ENCODE measurements at places on chromosomes 7 and 10.

DNA sequence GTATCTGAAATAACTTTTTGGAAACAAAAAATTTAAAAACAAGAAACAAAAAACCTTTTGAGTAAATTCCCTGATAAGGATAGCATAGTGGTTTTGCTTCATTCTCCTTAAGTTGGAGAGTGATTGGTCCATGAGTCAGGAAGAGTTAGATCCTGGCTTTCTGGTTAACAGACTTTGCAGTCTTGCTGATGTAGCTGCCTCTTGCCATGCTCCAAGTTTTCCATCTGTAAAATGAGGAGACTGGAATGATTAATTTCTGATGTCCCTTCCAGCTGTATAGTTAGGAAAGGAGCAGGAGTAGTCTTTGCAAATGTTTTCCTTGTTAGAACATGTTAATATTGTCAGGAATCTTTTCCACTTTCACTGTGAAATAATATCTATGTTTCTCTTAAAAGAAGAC, 266.6 kb downstream of the DNAJB9 start:
- DNase-seq, result no peak

DNA sequence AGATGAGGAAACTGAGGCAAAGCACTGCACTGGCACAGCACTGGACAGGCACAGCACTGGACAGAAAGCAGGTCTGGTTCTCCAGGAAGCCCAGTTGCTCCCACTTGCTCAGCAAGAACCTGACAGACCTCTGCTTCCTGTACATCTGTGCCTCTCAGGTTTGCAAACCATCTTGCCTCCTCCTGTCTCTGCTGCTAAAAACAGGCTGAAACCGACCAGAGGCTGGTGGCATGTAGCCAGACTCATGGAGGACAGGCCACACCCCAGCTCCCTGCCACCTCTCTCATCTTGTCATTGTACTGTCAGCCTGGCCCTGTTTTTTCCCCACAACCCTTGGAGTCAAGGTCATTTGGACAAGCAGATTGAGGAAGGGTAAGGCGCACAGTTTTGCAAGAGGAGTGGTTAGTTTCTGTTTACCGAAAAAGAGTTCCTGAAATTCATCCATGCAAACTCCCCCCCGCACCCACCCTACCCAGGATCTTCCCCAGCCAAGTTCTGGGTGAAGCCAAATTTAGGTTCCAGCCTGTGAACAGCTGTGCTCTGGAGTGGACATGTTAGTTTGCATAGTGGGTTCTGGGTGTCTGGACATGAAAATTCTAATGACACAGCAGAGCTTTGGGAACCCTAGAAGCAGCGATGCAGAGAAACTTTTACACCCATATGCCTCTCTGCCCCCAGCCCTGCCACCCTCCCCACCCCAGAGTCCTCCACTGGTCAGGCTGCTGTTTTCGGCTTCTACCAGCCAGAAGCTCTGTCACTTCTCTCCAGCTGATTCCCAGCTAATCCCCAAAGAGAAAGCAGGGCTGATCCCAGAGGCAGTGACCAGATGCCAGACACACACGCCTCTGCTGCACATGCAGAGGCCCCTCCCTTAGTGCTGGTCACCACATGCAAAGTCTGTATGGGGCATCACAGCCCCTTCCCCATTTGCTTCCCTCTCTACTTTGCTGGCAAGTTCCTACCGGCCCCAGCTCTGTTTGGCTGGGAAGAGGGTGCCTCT, 8.5 kb upstream of the C10orf105 start:
- DNase-seq, result peak; percentile 64

DNA sequence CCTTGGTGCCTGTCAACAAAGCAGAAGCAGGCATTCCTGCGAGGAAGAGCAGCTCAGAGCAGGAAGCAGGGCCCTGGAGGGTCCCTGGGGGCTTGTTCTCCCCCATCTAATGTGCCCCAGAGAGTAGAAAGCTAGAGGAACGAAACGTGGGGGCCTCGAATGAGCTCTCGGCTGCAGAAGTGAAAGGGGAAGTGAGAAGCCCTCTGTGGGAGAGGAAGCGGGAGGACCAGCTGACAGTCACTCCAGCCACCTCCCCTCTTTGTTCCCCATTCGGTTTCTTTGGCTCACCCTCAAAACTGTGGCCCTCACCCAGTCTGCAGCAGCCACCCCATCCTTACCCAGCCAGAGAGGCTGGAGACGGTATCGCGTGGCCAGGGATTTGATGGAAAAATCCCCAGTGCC, 25.0 kb downstream of the C10orf105 start:
- DNase-seq, result no peak

- DNase-seq, result no peak
Observed at GRCh38 chr10:47018026-47018735, 107.0 kb downstream of the PTPN20 start.

DNA sequence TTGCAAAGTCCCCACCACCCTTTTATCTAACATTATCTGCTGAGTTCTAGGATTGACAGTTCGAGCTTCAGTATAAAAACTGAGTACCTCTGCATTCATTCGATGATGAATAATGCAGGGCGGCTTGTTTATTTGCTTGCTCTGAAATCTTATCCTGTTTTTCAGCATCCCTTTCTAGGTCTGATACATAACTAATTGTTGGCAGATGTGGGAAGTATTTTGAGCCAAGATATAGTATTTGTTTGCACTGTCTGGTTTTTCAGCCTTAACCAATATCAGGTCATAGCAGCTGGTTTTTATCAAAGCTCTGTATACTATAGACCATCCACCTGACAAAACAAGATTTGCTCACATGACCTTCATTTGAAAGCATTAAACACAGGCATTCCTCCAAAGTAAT, 161.4 kb downstream of the TFEC start:
- no peak for DNase-seq

- DNase-seq, result no peak
Observed at GRCh38 chr7:43553999-43554398, 28.9 kb upstream of the STK17A start.

GRCh38 chr10:14564268-14564744, 210.4 kb downstream of the FAM107B start:
- DNase-seq, result no peak

DNA sequence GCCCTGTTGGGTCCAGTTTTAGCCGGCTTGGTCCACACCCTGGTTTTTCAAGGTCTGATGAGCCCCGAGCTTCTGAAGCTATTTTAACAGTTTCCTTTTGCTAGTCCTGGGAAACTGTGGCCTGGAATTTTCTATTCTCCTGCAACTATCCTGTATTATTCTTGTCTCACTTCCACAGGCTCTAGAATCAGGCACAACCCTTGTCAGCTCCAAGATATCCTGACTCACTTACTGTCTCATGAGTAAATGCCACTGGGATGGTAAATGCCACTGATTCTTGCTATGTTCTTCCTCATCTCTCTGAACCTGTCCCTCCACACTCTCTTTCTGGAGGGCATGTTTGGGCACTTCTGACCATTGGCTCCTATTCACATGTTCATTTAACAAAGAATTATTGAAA, 611.5 kb upstream of the IGFBP3 start:
- no peak for DNase-seq

GRCh38 chr7:105198223-105198622, 184.2 kb downstream of the KMT2E start:
- DNase-seq, result no peak

DNA sequence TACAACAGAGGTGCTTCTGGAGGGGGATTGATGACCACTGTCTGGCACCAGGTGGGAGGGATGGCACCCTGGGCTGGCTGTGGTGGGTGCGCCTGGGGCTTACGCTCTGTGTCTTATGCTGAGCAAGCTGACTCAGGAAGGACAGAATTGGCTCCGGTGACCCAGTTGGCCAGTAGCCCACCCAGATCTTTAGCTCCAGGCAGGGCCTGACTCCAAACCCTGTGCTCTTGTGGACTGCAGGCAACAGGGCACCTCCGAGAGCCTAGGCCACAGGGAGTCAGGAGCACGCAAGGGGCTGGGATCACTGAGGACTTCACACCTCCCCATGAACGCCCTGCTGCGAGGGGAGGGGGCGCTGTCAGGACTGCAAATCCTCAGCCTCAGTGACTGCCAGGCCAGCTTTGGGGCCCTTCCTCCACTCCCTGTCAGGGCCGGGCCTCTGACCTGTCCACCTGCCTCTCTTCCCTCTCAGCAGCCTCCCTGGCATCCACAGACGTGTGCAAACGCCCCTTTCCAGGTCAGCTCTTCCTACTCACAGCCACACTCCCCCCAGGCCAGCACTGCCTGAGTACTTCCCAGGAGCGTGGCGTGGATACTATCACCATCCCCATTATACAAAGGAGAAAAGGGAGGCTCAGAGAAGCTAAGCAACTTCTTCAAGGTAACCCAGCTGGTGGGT, 118.7 kb downstream of the SLIT1 start:
- no peak for DNase-seq

DNA sequence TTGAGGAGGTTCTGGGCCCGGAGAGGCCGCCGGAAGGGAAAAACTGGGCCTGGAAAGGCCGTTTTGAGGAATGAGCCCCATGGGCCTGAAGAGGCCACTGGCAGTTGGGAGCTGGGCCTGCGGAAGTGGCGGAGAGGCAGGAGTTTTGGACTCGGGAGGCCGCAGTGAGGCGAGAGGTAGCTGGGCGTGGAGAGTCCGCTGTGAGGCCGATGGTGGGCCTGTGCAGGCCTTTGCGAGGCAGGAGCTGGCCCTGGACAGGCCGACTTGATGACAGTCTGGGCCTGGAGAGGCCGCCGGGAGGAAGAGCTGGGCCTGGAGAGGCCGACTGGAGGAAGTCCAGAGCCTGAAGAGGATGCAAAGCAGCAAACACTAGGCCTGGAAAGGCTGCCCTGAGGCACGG, 259.0 kb upstream of the NUPR2 start:
- no peak for DNase-seq

DNA sequence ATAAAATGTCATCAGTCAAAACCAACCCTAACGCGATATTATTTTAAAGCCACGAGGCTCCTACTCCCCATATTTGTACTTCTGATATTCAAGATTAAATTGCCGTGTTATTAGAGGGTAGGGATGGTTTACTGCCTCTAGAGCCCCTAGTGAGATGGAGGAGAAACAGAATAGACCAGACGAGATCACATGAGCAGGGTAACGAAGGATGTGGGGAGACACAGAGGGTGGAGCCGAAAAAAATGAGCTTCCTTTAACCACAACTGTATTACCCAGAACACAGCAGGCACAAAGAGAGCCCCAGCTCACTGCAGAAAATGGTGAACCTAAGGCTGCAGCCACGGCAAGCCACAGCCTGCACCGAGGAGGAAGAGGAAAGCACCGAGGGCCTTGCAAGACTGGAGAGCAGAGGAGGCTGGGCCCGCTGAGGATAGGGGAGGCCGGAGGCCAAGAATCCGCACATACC, 14.3 kb downstream of the ZC3HAV1 start:
- peak; percentile 73 for DNase-seq

DNA sequence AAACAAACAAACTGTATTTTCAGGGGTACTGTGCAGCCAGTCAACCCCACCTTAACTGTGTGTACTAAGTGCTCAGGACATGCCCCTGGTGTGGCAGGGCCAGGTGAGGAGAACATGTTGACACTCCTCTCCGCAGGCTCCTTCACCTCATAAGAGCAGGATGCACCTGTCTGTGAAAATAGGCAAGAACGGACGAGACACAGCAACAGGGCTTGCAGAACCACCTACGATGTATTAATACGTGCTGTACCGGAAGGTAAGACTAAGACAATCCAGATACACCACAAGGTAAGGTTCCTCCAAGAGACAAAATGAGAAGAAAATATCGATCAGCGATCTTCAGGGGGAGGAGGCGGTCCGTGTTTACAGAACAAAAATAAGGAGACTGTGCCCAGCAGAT, 65.8 kb upstream of the CAMK2B start:
- DNase-seq, result no peak

GRCh38 chr10:132388891-132389432, 8.0 kb upstream of the PWWP2B start:
- DNase-seq, result no peak

- no peak for DNase-seq
Observed at GRCh38 chr10:18164093-18164492, 23.9 kb downstream of the CACNB2 start.

GRCh38 chr7:24381894-24382505, 98.0 kb downstream of the NPY start:
- no peak for DNase-seq

- no peak for DNase-seq
Observed at GRCh38 chr10:12180221-12180974, 15.3 kb downstream of the NUDT5 start.

GRCh38 chr10:72315611-72316385, 38.9 kb downstream of the DNAJB12 start:
- DNase-seq, result no peak

Measured in effector CD4-positive, alpha-beta T cell (primary cell).